ENCODE measurements at places on chromosomes 5 and 9.
A peak's percentile ranks its signal among the peaks of the same experiment; 100 is the strongest.

DNA sequence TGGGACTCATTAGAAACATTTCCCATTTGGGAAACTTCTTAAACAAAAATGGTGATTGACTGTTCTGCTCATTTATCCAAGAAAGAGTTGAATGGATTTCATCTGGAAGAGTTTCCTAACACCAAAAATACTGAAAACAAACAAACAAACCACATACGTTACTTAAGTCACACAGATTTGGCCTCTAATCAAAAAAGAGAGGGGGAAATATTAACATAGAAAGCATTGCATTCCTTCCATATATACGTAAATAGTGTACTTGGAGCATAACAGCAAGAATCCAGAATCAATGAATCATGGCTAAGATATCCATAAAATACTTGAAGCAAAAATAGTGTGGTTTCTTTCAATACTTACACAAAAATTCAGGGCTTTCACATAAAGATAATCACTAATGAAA lies 189.8 kb upstream of the MAP3K1 start:
- DNase-seq, result no peak

- DNase-seq, result no peak
Observed at GRCh38 chr5:149694007-149694406, 36.1 kb upstream of the PPARGC1B start.

DNA sequence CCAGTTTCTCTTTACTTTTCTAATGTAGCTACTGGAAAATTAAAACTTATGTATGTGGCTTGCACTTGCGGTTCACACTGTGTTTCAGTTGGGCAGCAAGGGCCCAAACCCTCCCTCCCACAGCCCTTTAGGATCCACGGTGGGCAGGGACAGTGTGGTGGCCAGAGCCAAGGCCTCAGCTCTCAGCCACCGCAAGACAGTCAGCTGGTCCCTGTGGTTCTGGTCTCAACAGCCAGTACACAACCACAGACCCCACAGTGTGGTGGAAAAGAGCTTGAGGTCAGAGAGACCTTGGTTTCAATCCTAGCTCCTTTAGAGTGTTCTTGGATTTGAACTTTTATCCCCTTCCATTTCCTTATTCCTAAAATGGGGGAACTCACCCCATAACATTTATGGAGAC lies 153.0 kb upstream of the SMIM23 start:
- DNase-seq, result no peak

- DNase-seq, result peak; percentile 76
Observed at GRCh38 chr5:157778121-157778805, 34.8 kb downstream of the LSM11 start.

DNA sequence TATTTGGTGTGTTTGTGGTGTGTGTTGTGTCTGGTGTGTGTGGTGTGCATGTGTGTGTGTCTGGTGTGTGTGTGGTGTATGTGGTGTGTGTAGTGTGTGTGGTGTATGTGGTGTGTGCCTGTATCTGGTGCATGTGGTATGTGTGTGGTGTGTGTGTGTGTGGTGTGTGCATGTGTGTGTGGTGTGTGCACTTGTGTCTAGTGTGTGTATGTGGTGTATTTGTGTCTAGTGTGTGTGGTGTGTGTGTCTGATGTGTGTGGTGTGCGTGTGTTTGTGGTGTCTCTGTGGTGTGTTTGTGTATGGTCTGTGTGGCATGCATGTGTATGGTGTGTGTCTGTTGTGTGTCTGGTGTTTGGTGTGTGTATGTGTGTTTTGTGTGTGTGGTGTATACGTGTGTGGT lies 71.1 kb downstream of the CACNA1B start:
- no peak for DNase-seq

GRCh38 chr9:22045423-22045822 lies 36.3 kb upstream of the CDKN2B start:
- no peak for DNase-seq

GRCh38 chr5:65876970-65877369 lies 49.4 kb upstream of the ERBIN start:
- DNase-seq, result no peak

GRCh38 chr9:77877976-77878375 lies 153.6 kb downstream of the GNAQ start:
- no peak for DNase-seq

- no peak for DNase-seq
Observed at GRCh38 chr9:99488131-99489059, 266.3 kb downstream of the SEC61B start.

- no peak for DNase-seq
Observed at GRCh38 chr5:111892949-111893348, 136.0 kb upstream of the NREP start.

DNA sequence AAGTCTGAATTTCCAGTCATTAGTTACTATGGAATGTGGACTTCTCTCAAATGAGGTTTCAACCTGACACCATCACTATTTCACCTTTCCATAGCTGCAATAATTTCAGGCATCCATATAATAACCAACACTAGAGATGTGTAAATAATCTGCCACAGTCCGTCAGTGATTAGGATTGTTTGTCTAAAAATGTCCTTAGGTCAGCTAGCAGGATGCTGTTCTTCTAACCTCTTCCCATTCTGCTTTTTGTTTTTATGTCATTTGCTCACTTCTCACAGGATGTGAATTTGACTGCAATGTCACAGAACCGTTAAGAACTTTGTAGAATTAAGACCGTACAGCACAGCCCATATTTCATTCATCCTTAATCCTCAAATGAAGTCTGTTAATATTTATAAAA lies 166.4 kb upstream of the RASA1 start:
- DNase-seq, result no peak

- no peak for DNase-seq
Observed at GRCh38 chr9:3049636-3050035, 205.7 kb upstream of the PUM3 start.

GRCh38 chr5:66757219-66757833 lies 161.1 kb downstream of the MAST4 start:
- peak; percentile 19 for DNase-seq

DNA sequence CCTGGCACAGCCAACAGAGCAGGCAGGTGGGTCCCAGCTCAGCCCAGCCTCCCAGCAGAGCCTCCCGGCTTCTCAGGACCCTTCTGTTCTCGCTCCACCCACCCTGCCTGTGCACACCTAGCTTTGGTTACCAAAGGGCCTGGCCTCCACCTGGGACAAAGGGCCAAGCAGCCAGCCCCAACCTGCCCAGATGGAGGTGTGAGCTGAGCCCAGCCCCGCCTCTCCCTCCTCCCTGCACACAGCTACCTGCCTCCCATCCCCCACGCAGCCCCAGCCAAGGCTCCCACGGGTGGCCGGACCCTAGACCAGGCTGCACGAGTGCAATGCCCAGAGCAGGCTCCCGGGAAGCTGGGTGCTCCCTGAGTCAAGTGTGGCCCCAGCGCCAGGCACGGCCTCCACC lies 5.6 kb downstream of the TPRN start:
- DNase-seq, result no peak

- no peak for DNase-seq
Observed at GRCh38 chr9:113313261-113313660, 10.1 kb upstream of the RNF183 start.

DNA sequence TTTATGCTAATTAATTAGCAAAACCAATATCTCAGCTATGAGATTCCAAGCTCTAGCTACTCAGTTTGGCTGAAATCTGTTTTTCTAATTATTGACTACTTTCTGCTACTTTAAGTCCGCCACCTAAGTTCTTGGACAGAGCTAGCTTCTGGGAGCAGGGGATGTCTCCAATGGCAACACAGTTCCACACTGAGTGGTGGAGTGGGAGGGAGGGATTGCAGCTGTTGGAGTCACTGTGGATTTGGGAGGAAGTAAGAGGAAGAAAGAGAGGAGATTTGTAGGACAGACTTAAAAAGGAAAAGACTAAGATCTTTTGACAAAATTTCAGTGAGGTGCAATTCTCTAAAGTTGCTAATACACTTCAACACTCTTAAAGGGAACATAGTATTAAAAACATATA lies 450.8 kb downstream of the NFIB start:
- no peak for DNase-seq

DNA sequence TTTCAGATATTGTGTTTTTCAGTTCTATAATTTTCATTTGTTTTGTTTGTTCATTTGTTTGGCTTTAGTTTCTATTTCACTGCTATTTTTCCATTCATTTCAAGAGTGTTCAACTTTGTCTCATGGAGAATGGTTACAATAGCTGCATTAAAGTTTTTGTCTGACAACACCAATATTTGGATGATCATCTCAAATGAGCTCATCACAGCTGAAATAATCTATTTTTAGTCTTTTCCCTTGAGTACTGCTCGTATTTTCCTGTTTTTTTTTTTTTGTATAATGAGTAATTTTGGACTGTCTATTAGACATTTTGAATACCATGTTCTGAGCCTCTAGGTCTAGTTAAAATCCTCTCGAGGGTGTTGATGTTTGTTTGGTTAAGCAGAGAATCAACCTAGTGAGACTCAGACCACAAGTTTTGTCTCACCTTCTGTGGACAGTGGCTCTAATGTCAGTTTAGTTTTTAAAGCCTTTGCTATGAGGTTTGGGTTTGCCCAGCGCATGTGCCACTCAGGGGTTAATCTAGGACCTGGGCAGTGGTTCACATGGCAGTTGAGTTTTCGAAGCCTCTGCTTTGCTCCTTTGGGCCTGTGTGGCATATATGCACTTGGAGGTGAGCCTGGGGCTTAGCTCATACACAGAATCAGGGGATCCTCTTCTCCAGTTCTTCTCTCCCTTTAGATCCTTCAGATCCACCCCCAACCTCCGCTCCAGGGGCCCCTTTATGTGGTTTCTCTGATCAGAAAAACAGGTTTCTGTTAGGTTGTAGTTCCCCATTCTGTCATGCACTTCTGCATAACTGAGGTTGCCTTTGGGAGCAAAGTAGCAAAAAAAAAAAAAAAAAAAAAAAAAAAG lies 79.8 kb downstream of the ARSB start:
- DNase-seq, result no peak
